ENCODE measurements at places on chromosomes 6 and 20. TPM values are rescaled to one million over a fixed set of nuclear protein-coding genes. Genes with fewer than 3 reads are reported as not detected.

DNA sequence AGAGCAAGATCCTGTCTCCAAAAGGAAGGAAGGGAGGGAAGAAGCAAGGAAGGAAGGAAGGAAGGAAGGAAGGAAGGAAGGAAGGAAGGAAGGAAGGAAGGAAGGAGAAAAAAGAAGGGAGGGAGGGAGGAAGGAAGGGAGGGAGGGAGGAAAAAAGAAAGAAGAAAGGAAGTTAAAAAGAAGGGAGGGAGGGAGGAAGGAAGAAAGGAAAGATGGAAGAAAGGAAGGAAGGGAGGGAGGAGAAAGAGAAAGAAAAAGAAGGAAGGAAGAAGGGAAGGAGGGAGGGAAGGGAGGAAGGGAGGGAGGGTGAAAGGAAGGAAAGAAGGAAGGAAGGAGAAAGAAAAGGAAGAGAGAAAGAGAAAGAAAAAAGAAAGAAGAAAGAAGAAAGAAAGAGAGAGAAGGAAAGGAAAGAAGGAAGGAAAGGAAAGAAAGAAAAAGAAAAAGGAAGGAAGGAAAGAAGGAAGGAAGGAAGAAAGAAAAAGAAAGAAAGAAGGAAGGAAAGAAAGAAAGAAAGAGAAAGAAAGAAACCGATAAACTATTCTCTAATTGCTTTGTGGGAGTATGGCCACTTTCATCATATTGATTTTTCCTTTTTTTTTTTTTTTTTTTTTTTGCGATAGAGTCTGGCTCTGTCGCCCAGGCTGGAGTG is 9.5 kb downstream of the HLA-DRA start:
- no peak for DNase-seq

GRCh38 chr20:8221887-8222419 is 89.9 kb downstream of the PLCB1 start:
- no peak for DNase-seq

DNA sequence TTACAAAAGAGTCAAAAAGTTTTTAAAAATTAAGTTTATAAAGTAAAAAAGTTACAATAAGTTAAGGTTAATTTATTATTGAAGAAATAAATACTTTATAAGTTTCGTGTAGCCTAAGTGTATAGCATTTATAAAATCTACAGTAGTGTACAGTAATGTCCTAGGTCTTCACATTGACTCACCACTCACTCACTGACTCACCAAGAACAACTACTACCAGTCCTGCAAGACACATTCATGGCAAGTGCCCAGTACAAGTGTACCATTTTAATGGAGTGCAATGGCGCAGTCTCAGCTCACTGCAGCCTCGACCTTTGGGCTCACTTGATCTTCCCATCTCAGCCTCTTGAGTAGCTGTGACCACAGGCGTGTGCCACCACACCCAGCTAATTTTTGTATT is 128.2 kb downstream of the GPX5 start:
- no peak for DNase-seq

- no peak for DNase-seq
These were observed 543.5 kb downstream of the MMUT start for GRCh38 chr6:48919555-48919954.

Gene ZSCAN23
- total RNA-seq: 8.3 TPM

Gene EEF1A1
- total RNA-seq: 4,798 TPM

All from body of pancreas (tissue), 4 donors.